Suprapubic skin (tissue), 4 donors: ENCODE measurements at places on chromosomes 1 and 21. TPM values are rescaled to one million over a fixed set of nuclear protein-coding genes. Genes with fewer than 3 reads are reported as not detected.

DNA sequence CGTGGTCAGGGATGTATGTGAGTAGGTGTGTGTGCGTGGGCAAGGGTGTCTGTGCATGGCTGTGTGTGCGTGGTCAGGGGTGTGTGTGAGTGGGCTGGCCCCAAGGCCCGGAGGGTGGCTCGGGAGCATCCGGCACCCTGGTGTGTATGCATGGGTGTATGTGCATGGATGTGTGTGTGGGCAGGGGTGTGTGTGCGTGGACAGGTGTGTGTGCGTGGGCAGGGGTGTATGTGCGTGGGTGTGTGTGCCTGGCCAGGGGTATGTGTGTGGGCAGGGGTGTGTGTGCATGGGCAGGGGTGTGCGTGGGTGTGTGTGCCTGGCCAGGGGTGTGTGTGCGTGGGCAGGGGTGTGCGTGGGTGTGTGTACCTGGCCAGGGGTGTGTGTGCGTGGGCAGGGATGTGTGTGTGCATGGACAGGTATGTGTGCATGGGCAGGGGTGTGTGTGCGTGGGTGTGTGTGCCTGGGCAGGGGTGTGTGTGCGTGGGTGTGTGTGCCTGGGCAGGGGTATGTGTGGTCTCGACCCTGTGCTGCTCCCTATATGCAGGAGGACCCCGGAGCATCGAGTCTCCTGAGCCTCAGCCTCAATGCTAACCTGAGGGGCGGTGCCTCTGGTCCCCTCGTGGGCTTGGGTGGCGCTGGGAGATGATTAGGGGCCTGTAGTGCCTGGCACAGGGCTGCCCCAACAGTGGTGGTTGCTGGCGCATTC, 16.3 kb downstream of the ARHGEF16 start:
- no peaks in the 10 kb centered on the region for H3K27me3 ChIP-seq
- H3K4me1 ChIP-seq: peaks cover 54% of the 10 kb centered on the region
- DNase-seq: no peak
- H3K4me3 ChIP-seq: no peak overlapping the region

DNA sequence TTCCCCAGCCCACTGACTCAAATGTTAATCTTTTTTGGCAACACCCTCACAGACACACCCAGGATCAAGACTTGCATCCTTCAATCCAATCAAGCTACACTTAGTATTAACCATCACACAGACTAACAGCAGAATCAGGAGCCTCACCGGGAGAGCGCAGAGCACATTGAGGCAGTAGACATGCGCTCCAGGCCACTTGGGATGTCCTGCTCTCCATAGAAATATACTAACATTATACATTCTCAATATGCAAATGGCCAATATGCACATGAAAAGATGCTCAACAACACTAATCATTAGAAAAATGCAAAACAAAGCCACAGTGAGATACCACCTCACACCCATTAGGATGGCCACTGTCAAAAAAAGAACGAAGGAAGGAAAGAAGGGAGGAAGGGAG, 135.0 kb upstream of the KCNE2 start:
- H3K4me1 ChIP-seq: no peaks in the 10 kb centered on the region
- H3K27ac ChIP-seq: no peak overlapping the region
- H3K4me3 ChIP-seq: no peak overlapping the region
- no peak for DNase-seq

DNA sequence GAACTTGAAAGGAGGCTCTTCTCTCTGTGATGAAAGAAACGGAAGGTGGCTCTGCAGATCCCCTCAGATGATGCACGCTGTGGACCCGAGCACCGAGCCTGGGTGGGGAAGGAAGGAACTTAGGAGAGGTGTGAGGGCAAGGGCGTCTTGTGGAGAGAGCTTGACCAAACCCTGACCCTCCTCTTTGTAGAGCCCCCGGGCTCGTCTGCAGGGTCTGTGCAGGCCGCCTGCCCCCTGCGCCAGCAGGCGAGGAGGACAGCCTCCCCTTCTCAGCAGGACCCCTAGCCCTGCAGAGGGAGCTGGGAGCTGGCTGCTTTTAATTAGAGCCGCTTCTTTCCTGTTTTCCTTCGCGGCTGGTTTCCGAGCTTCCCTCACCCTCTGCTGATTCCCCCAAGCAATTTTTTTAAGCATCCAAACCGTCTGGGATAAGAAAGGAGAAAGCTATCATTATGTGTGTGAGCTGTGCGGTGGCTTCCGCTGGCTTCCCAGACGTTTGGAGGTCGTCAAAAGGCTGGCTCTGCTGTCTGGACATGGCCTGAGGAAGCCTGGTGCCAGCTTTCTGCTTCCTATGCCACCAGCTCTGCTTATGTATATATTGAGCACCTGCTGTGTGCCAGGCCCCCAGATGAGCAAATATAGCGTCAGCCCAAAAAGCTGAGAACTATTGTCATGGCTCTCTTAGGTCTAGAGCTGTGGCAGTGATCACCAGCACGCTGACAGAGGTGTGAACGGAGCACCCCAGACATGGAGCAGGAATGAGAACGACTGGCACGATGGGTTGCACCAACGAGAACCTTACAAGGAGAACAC, 160.2 kb upstream of the IRF2BP2 start:
- DNase-seq: peak; percentile 57
- no peak overlapping the region for H3K4me3 ChIP-seq
- H3K36me3 ChIP-seq: no peaks in the 10 kb centered on the region
- no peak overlapping the region for H3K27ac ChIP-seq
- no peaks in the 10 kb centered on the region for H3K27me3 ChIP-seq

- H3K4me3 ChIP-seq: no peak overlapping the region
- no peaks in the 10 kb centered on the region for H3K4me1 ChIP-seq
- H3K36me3 ChIP-seq: no peaks in the 10 kb centered on the region
Observed at GRCh38 chr1:162485236-162485635, 12.4 kb upstream of the UHMK1 start.

Gene LRRC7
- 0.98 TPM for total RNA-seq

Gene HP1BP3
- total RNA-seq: 165 TPM

- no peak overlapping the region for H3K4me3 ChIP-seq
- H3K27me3 ChIP-seq: peaks cover 29% of the 10 kb centered on the region
- no peaks in the 10 kb centered on the region for H3K4me1 ChIP-seq
- no peak overlapping the region for H3K27ac ChIP-seq
- H3K36me3 ChIP-seq: no peaks in the 10 kb centered on the region
- DNase-seq: no peak
Observed at GRCh38 chr1:24964811-24965570, 34.9 kb upstream of the RUNX3 start.

GRCh38 chr1:41978986-41979385, 60.3 kb upstream of the HIVEP3 start:
- H3K27ac ChIP-seq: no peak overlapping the region
- no peak overlapping the region for H3K4me3 ChIP-seq
- no peaks in the 10 kb centered on the region for H3K36me3 ChIP-seq
- H3K4me1 ChIP-seq: peaks cover 4% of the 10 kb centered on the region
- no peaks in the 10 kb centered on the region for H3K27me3 ChIP-seq

GRCh38 chr1:243848858-243849420, 1.1 kb downstream of the AKT3 start:
- H3K36me3 ChIP-seq: no peaks in the 10 kb centered on the region
- peaks cover 20% of the 10 kb centered on the region for H3K27me3 ChIP-seq
- peaks cover 24% of the 10 kb centered on the region for H3K4me1 ChIP-seq
- H3K27ac ChIP-seq: peak overlapping the region; percentile 98

DNA sequence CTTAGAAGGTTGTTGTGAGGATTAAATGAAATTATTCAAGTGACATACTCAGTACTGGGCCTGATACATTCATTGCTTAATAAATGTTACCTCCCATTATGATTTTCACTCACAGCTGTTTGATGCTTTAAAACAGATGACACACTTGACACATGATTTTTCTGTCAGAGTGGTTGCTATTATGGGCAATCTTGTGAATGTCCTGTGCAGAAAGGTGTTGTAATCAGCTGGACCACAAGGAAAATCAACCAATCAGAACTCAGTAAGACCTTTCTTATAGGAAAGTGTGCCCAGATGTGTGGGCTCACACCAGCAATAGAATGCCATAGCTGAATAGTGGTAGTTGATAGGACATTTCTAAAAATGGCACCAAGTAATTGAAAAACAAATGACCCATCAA, 23.5 kb downstream of the GJA5 start:
- DNase-seq: no peak
- H3K4me3 ChIP-seq: no peak overlapping the region
- no peaks in the 10 kb centered on the region for H3K27me3 ChIP-seq
- no peaks in the 10 kb centered on the region for H3K4me1 ChIP-seq
- no peak overlapping the region for H3K27ac ChIP-seq

Gene PPCS
- 59.1 TPM for total RNA-seq

GRCh38 chr1:110752941-110753725, 78.4 kb upstream of the KCNA3 start:
- H3K4me3 ChIP-seq: no peak overlapping the region
- no peak for DNase-seq
- no peaks in the 10 kb centered on the region for H3K36me3 ChIP-seq
- H3K27ac ChIP-seq: no peak overlapping the region

DNA sequence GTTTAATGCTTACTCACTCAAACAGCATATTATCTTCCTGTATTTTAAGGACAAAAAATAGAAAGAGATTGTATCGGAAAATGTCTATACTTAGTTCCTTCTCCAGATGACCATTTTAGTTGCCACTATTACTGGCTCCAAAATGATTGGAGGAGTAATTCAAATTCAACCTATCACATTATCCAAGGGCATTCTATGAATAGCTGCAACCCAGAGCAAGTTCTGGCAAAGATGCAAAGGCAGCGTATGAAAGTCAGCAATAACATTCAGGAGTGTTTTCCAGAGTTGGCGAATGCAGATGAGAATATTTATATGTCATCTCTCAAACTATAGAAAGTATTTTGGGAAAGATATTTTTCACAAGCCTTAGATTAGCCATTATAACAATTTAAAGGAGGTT, 389.8 kb upstream of the ADGRL2 start:
- no peak overlapping the region for H3K4me3 ChIP-seq
- no peak overlapping the region for H3K27ac ChIP-seq
- no peak for DNase-seq
- peaks cover 5% of the 10 kb centered on the region for H3K4me1 ChIP-seq
- no peaks in the 10 kb centered on the region for H3K36me3 ChIP-seq
- H3K27me3 ChIP-seq: no peaks in the 10 kb centered on the region

DNA sequence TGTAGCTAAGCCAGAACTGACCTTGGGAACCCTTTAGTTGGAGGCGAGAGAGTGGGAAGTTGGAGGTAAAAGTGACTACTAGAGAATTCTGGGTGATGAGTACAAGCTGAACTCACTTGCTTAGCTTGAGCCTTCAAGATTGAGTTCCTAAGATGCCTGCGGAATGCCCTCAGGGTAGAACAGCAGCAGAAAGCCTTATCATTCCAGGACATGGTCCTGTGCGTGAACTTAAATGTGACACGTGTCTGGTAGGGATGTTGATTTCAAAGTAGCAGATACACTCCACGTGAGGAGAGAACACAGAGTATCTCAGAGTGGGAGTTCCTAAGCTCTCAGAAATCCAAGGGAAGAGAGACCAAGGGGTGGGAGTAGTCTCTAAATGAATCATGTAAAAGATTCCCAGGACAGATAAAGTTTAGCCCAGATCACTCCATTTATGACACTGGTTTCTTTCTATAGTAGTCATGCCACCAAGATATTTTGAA, 60.1 kb downstream of the KCNK1 start:
- H3K4me1 ChIP-seq: no peaks in the 10 kb centered on the region
- H3K4me3 ChIP-seq: no peak overlapping the region
- no peak overlapping the region for H3K27ac ChIP-seq
- H3K36me3 ChIP-seq: no peaks in the 10 kb centered on the region
- no peak for DNase-seq

Gene MAEL
- not detected for total RNA-seq

Gene CCDC30
- 0.64 TPM for total RNA-seq

Gene FCMR
- total RNA-seq: 1.9 TPM

Gene PEAR1
- total RNA-seq: 2.4 TPM

DNA sequence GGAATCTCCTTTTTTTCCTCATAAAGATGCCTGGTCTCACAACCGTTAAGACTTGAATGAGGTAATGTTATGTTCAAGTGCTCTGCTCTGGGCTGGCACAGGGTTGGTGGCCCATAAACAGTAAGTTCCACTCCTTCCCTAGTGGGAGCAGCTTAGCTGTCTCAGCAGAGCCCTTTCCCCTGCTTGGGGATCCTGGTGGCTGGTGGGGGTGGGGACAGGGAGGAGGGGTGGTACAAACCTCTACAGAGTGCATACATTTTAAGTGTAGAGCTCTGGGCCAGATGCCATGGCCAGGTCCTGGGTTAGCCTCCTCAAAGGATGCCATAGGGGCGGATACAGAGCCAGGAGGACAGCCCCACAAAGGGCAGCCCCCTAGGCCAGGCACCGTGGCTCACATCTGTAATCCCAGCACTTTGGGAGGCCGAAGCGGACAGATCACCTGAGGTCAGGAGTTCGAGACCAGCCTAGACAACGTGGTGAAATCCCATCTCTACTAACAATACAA, 20.7 kb upstream of the PADI1 start:
- H3K4me3 ChIP-seq: no peak overlapping the region
- H3K4me1 ChIP-seq: peaks cover 14% of the 10 kb centered on the region
- peaks cover 5% of the 10 kb centered on the region for H3K27me3 ChIP-seq
- H3K36me3 ChIP-seq: no peaks in the 10 kb centered on the region
- DNase-seq: peak; percentile 41

DNA sequence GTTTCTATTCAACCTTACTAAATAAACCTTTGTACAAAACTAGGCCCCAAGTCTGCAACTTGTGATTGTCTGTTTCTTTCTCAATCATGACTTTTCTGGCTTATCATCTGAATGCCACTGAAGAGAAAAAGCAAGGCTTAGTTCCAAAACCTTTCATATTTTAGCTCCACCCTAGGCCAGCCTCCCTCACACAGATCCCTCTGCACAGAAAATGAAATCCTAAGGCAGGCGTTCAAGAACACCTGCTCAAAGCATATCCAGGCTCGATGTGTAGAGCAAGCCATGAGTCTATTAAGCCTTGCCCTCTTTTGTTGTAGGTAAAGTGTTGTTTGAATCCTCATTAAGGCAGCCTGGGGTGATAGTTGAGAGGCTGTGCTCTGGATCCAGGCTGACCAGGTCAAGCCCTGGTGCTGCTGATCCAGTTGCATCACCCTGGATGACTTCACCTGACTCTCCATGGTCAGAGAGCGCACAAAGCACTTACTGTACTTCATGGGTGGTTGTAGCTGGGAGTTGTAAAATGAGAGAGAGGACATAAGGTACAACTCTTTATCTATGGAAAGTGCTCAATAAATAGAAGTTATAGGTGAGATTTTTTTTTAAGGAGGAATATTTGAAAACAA, 39.0 kb downstream of the FYB2 start:
- no peak overlapping the region for H3K27ac ChIP-seq
- H3K27me3 ChIP-seq: no peaks in the 10 kb centered on the region
- H3K36me3 ChIP-seq: no peaks in the 10 kb centered on the region
- H3K4me3 ChIP-seq: no peak overlapping the region
